ENCODE measurements at places on chromosomes 1 and 21. TPM values are rescaled to one million over a fixed set of nuclear protein-coding genes. Genes with fewer than 3 reads are reported as not detected.

- no peak for DNase-seq
Measured at GRCh38 chr1:200895801-200896530, 1.3 kb downstream of the INAVA start.

- no peak for DNase-seq
Measured at GRCh38 chr1:62333441-62333840, 14.2 kb upstream of the KANK4 start.

DNA sequence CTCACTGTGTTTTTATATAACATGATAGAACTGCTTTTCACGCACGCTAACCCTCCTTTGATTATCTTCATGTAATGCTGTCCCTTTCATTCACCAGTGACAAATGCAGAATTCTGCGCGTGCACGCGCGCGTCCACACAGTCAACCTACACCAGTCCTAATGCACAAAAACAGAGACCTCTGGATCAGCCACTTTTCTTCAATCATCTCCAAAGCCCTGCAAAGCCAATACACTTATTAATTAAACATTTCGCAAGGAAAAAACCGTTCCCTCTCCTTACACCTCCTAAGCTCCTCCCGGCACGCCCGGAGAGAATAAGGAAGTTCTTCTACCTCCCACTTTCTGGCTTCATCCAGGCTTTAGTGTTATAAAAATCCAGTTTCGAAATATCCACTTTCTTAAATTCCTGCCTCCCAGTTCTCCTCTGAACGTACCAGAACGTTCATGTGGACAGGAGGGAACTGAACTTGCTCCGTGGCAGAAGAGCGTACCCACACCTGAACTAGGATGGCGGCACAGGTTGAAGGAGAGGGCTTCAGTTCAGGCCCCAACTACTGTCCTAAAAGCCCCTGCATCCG, 4.6 kb downstream of the LMX1A start:
- DNase-seq = no peak

DNA sequence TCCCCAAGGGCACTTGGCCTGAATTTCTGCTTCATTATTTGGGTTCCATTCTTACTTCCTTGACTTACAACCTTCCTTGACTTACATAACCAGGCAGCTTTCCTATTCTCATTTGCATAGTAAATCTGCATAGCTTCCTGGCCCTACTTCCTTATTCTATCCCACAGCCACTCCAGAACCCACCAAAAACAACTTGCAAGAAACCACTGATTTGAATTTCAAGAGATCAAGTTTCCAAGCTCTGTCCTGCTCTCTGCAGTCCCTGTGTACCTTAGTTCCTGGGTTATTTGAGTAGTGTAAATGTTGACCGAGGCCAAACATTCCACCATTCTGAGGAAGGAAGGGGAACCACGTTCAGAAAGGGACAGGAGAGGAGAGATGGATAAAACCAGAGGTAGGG, 603.3 kb downstream of the PTPRC start:
- DNase-seq = no peak

DNA sequence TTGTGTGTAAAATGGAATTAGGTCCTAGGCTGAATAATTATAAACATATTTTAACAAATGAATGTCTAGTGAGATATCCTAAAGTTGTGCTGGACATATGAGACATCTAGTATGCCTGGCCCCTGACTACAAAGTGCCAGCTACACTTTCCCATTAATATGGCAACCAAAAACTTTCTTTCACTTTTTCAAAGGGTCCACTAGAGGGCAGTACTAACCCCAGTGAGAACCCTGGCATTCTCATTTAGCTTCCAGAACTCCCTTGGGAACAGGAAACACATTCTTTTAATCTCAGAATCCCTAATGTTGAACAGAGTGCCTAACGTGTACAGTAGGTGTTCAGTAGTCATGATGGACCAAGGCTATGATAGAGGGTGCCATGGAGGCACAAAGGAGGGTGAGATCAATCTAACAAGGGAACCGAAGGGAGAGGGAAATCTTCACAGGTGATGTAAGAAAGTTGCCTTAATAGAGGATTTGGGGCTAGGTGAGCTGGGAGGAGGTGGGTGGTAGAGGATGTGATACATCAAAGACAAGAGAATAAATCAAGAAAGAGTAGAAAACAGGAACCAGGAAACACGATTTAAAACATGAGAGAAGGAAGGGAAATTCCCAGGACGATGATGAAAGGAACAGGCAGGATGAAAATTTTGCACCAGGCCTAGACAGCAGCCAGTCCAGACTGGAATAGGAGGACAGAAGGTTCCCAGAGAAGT, 41.6 kb downstream of the NSL1 start:
- DNase-seq = peak; percentile 47

GRCh38 chr1:51622455-51622913, 5.6 kb downstream of the OSBPL9 start:
- DNase-seq = no peak

DNA sequence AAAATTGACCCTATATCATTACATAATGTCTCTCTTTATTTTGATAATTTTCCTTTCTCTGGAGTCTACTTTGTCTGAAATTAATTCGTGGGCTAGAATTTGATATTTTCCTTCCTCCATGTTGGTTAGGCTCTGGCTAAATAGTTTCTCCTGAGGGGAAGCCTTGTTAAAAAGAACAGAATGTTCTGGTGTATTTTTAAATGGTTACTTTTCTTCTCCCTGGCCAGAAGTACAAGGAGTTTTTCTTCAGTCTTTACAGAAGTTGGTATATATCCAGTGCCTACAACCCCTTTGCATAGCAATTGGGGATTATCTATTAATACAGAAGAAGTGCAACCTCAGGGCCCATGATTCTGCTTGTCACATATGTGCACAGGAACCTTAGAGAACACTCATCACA, 185.6 kb upstream of the RAB4A start:
- no peak for DNase-seq

DNA sequence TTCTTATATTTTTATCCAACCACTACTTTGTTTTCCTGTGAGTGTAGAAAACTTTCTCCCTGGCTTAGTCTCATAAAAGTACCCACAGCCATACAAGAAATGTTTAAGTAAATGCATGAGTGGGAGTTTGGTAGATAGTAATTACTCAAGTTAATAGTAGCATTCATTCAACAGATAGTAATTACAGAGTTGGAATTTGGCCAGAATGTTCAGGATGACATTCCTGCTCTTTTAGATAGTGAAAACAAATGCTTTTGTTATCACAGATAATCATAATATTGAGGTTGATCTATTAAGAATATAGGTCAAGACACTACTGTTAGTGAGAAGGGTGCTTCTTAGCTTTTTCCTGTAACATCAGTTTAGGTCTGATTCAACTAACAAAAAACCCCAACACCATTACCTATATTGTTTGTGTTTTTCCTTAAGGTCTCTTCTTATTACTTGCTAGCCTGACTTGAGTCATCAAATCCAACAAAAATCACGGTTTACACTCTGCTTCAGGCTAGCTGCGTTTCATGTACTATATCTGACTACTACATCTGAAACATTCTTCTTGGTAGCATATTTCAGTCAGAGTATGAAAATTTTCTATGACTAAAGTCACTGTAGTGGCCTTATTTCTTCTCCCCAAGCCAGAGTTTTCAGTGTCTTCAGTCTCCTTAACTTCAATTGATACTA, 163.7 kb downstream of the HS2ST1 start:
- DNase-seq = no peak

GRCh38 chr1:68426594-68426993, 23.2 kb downstream of the RPE65 start:
- DNase-seq = no peak

- DNase-seq = peak; percentile 52
Measured at GRCh38 chr1:38018864-38019343, 6.4 kb downstream of the UTP11 start.

DNA sequence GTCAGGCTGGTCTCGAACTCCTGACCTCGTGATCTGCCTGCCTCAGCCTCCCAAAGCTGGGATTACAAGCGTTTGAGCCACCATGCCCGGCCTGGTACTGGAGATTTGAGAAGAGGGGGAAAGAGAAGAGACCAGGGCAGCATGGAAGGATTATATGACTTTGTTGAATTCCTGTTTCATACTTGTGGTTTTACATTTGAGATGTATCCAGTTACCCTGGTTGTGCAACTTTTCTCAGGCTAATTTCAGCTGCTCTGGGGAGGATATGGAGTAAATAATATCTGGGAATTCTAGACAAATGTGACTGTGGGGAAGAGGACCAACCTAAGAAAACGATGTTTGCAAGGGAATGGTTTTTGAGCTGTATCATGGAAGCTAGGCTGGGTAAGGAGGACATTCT, 89.5 kb upstream of the GREM2 start:
- no peak for DNase-seq

DNA sequence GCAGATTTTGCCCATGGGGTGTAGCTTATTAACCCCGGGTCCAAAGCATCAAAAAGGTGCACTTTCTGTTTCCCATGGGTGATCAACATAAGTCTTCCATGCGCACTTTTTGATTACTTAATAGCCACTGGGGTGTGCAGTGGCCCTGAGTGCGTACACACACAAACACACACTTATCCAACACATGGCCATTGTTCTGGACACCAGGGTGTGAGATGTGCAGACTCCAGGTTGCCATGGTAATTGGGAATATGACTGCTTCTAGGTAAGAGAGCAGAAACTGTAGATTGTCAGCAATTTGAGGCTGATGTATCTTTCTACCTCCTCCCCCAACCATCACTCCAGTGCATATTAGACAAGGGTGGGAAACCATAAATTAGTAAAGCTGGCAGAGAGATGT, 68.8 kb downstream of the MAB21L3 start:
- DNase-seq = no peak

- DNase-seq = no peak
Measured at GRCh38 chr1:48069662-48070395, 72.6 kb upstream of the TRABD2B start.

GRCh38 chr1:158689110-158689509, 2.6 kb upstream of the SPTA1 start:
- no peak for DNase-seq

- DNase-seq = peak; percentile 6
Measured at GRCh38 chr1:162276493-162276892, 100.2 kb downstream of the SPATA46 start.

DNA sequence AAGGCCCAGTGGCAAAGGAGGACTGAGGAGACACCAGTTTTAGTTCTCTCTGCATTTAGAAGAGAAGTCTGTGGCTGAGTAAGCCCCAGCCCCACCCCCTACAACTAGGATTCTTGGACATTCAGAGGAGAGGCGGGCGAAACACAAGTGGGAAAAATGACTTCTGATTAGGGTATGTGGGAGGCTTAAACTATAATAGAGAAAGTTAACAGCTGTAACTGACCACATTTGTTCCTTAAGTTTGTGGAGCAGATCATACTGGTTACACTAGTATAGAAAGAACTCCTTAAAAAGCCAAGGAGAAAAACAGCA, 11.2 kb upstream of the TRIM33 start:
- no peak for DNase-seq

DNA sequence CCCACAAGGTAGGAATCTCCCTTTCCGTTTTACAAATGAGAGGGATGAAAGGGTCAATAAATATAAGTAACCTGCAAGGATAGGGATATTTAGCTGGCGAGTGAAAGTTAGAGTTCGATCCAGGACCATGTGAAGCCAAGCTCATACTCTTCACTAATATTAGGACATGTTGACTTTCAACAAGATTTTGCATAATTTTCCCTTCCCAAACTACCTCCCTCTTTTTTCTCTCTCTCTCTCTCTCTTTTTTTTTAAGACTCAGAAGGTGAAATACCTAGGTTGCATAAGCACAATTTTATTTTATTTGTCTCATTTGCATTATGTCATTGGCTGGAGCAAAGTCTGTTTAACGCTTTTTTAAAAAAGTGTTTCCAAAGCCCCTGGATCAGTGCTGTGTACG, 8.1 kb upstream of the MT1HL1 start:
- no peak for DNase-seq

DNA sequence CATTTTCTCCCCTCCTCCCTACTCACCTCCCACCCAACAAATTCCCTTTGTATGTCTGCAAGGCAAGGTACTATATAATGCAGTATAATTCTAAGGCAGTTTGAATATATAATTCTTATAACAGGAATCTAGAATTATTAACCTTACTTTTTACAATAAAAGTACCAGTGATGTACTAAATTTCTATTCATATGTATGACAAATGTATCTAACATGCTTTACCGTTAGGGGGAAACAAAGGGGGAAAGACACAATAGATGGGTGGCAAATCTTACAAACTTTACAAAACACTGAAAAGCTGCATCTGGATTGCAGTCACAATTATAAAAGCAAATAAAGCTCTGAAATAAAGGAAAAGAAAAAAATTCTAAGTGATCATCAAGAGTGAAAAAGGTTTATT, 2.3 kb downstream of the PIK3R3 start:
- DNase-seq = no peak

- no peak for DNase-seq
Measured at GRCh38 chr1:214216021-214216420, 64.9 kb upstream of the SMYD2 start.

DNA sequence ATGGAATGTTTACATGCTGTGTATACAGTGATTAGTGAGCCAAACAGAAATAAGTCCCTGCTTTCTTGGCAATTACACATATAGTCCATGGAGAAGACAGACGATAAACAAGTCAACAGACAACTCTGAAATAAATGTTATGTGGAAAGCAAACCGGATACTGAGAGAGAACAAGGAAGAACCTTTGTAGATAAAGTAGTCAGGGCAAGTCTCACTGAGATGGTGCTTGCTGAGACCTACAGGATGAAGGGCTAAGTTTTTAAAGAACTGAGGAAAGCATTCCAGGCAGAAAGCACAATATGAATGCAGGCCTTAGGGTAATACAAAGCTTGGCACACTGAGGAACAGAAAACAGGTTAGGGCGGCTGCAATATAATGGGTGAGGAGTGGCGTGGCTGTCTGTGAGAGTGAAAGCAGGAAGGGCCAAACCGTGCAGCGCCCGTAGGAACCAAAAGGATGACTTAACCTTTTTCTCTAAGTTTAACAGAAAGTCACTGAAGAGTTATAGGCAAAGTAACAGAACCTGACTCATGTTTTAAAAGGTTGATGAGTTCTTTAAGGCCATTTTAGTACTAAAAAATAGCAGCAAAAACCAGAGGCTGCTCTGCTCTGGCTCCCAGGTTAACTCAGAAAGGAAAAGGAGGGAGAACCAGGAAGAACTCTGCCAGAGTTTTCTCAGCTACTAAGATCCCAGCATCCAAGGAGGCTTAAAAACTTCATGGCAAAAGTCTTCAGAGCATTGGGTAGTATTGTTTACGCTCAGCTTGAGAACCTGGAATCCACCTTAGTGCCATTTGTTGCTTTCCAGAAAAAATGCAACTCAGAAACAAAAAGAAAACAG, 8.7 kb upstream of the TTF2 start:
- DNase-seq = peak; percentile 50

DNA sequence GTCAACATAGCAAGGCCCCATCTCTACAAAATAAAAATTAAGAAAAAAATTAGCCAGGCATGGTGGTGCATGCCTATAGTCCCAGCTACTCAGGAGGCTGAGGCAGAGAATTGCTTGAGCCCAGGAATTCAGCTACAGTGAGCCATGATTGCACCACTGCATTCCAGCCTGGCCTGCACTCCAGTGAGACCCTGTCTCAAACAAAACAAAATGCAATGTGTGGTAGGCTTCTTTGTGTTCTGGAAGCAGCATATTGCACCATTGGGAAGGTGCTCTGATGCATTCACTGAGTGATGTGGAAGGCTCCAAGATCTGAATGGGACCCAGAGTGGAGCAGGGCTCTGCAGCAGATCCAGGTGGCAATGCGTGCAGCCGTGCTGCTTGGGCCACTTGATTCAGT, 99.6 kb upstream of the COG2 start:
- DNase-seq = no peak

The KCNE2 gene
- polyA plus RNA-seq = 0.60 TPM

The ETNK2 gene
- 4.5 TPM for polyA plus RNA-seq

The GJA4 gene
- polyA plus RNA-seq = 27.1 TPM

The B3GALT5 gene
- polyA plus RNA-seq = 0.08 TPM

The CELA3A gene
- polyA plus RNA-seq = 0.30 TPM

The NUDT4B gene
- 1.5 TPM for polyA plus RNA-seq

The C1orf185 gene
- polyA plus RNA-seq = not detected

The NUP210L gene
- polyA plus RNA-seq = not detected

Data from muscle of back (tissue), 13 donors.